Calu3 (cell line): ENCODE measurements at places on chromosomes 16 and 17.

DNA sequence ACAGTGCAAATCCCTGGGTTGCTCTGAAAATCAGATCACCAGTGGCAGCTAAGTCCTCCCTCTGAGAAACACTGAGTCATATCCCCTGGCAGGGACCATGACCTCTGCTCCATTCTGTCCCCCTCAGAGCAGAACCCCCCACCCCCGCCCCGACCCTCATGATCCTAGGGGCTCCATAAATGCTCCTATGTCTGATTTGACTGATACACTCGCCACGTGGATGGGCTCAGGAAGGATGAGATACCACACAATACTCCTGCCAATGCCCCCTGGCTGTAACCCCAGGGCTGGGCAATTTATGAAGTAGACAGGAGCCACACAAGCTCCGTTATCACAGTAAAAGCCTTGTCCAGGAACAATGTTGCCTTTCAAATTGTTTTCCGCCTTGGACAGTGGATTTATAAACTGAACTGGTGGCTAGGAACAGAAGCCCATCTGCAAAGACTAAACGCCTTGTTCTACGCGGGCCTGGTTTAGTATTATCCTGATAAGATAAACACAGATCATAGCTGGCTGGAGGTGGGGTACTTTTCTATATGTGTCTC, 394.8 kb downstream of the SLC39A11 start:
- no peak for DNase-seq

DNA sequence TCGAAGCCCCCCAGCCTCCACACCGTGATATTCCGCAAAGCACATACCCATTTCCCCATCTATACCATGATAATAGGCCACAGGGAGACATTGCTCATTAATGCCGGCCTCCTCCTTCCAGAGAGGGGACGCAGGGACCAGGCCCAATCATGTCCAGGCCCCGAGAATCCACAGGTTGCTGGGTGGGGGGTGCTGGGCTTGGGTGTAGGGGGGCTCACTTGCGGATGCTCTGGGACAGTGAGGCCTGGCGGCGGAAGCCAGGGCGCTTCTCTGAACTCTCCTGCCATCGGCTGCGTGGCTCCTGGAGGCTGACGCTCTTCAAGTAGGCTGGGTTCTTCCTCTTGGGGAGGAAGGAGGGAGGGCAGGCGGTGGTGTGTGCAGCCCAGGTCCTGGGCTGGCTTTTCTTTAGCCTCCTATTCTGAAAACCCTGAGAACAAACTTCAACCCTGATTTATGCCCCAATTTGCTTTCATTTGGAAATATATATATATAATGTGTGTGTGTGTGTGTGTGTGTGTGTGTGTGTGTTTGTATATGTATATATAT, 12.2 kb downstream of the AANAT start:
- DNase-seq = no peak

- DNase-seq = no peak
These were observed 551.1 kb upstream of the CDH11 start for GRCh38 chr16:65672960-65673359.

DNA sequence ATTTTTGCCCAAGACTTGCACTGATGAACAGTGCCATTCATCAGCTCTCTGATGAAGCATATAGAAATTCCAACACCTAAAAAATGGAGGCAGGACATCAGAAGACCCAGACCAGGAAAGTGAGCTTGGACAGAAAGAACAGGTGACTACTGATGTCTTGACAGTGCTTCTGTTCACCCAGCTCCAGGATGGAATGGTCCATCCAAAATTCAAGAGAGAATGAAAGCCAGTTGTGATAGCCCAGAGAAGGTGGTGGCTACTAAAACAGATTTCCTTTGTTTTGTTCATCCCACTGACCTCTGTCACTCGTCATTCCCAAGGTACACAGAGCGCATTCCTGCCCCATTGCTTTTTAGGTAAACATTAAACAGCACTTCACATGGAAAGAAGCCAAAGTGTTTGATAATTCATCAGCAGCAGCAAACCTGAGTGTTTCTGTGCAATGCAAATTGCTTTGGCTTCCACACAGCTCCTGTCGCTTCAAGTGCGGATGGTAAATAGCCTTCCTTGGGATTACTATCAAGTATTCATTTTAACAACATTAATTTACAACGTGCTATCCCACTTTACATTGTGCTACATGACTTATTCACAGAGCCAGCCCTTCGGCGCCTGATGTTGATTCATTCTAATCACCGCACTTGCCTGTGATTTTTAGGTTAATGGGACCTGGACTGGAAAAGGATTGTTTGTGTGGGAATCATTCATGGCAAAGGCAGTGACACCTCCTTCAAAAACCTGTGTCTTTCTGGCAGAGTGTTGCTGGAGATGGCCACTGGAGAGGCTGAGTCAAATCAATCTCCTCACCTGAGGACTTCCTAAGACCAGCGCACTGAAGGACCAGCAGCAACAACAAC, 65.1 kb upstream of the TOX3 start:
- DNase-seq = peak; percentile 71

- DNase-seq = no peak
These were observed 92.9 kb downstream of the TMEM132E start for GRCh38 chr17:34672176-34672785.

DNA sequence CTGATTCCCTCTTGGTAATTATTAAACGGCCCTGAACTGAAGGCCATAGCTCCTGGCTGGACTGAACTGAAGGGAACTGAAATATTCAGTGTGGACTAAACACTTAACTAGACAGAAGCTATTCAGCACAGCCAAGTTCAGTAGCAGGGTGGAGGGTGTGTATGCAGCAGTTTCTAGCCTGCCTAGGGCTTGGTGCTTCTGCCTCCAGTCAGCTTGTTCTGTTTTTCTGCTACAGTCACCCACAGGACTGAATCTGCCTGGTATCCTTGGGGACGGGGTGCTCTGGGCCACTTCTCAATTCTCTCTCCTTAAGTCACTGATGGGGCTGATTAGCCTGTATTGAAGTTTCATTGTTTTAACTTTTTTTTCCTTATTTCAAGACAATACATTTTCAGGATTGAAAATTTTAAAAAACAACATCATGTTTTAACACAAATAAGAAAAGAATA, 77.1 kb downstream of the WWP2 start:
- no peak for DNase-seq

GRCh38 chr16:87350681-87351319, 32.8 kb downstream of the FBXO31 start:
- no peak for DNase-seq

DNA sequence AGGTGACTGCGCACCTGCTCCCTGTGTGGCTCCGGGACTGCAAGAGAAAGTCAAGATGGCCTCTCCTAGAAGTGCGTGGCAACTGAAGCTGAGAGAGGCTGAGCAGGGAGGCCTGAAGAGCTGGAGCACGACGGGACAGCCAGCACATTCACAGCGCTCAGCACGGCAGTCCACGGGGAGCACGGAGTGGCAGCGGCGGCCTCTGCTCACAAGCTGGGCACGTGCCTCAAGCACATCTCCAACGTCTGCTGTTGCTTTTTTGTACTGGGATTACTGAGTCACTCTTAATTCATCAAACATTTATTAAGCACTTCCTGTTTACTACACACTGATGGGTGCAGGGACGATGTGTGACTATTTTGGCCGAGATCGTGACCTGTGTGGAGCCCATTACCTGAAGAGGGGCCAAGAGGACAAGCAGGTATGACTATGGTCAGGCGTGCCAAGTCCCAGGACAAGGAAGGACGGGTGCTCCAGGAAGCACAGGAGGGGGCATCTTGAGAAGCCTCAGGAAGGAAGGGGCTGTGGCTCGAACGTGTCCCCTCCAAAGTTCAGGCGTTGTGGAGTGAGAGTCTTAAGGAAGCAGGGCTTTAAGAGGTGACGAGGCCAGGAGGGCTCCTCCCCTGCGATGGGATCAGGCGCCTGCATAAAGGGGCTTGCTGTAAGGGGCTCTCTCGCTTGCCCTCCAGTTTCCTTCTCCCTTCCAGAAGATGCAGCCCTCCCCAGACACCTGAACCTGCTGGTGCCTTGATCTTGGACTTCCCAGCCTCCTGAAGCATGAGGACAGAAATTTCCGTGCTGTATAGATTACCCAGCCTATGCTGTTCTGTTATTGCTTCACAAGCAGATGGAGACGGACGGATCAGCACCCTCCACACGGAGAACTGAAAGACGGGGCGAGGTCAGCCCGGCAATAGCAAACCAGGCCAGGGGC, 105.8 kb downstream of the ADCY9 start:
- no peak for DNase-seq

GRCh38 chr17:39487946-39488345, 26.7 kb downstream of the CDK12 start:
- no peak for DNase-seq

DNA sequence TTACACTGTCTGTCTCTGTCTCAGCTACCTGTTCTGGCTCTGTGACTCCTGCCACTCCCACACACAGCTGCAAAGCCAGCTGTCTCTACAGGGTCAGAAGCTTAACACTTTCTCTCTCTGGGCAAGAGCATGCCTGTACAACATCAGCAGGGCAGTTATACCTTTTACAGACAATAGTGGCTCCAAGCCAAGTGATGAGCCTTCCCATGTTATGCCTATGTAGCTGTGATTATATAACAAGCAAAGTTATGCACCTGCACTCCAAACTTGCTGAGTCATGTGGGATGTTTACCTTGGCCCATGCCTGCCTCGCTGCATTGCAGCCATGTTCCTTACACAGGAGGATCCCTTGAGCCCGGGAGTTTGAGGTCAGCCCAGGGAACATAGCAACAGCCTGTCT, 31.8 kb upstream of the APPBP2 start:
- DNase-seq = no peak

- no peak for DNase-seq
These were observed 64.8 kb downstream of the CACNG1 start for GRCh38 chr17:67109111-67109510.

DNA sequence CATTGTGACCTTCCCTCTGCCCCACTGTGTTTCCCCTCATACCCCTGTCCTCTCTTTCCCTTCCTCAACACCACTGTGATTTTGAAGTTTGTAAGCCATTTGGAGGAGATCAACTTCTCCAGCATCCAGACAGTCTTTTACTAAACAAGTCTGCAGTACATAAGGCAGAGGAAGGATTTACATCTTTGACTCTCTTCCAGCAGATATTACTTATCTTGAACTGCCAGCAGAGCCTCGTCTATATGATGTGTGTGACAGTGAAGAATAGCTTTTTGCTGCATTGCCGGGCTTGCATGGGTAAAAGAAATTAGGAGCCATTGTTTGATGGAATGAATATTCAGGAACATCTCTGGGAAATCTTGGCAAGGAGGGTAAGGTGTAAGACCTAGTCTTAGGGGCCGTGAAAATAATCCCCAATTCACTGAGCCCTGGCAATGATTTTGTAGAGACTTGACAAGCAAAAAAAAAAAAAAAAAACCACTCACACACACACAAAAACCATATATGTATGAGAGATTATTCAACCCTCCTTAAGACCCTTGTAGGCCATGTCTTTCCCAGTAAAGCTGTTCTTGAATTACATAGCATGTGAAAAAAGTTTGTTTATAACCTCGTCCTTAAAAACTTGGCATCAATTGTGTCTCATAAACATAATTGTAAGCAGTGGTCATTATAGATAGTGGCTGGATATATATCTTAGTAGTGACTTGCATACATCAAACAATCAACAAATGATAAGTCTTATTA, 903.9 kb downstream of the CDH11 start:
- no peak for DNase-seq

DNA sequence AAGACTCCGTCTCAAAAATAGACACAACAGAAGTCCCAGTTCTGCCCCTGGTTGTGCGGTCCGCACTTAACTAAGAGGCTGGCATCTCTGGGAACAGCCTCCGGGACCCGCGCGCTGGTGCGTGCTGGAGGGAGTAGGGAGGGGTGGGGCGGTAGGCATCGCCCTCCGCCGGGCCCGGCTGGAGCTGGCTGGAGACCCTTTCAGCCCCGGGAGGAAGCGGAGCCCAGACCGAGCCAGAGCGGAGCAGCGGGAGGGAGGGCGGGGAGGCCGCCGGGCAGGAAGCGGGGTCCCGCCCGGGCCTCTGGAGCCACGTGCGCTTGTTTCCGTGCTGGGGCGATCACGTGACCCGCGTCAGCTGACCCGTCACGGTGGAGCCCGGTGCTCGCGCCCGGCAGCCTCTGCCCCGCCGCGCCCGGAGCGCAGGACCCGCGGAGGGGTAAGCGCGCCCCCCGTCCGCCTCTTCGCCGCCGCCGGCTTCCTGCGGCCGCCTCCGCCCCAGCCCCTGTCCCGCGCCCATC, at the start of gene WDR81:
TSS of gene WDR81 (plus strand) at position 354 of the 518 bp plus-strand sequence. CDS start 256 bp downstream, outside the sequence.
- peak; percentile 83 for DNase-seq

DNA sequence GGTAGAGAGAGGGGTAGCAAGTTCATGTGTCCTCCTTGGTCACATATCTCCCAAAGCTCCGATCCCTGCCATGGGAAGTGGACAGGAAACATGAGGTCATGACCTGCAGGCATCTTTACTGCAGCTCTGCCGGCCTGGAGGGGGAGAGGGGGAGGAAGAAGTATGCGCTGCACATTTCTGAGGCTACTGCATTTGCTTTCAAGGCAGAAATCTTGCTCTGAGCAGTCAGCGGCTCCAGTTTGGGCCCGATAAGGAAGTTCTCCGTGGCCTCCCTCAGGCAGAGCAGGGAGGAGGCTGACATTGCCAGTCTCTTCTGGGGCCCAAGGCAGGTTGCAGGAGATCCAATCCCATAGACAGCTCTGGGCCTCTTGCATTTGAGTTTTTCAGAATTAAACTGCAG, 1.5 kb upstream of the NHERF1 start:
- DNase-seq = no peak

DNA sequence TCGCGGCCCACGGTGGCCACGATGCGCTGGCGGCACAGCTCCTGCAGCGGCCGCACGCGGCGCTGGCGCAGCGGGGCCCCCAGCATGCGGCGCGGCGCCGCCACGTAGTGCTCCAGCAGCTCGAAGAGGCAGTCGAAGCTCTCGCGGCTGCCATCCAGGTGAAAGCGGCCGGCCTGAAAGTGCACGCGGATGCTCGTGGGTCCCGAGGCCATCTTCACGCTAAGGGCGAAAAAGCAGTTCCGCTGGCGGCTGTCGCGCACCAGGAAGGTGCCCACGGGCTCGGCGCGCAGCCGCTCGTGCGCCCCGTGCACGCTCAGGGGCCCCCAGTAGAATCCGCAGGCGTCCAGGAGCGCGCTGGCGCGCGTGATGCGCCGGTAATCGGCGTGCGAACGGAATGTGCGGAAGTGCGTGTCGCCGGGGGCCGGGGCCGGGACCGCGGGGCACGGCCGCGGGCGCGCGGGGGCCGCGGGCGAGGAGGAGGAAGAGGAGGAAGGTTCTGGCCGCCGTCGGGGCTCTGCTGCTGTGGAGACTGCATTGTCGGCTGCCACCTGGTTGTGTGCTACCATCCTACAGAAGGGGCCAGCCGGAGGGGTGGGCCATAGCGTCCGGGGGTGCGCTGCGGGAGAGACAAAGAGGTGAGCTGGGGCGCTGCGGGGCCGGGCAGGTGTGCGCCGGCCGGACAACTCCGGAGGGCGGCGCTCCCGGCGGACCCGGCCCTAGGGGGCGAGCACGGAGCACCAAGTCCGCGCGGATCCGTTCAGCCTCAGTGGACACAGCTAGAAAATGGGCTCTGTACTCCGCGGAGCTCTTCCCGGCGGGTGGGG, 879 bp downstream of the SOCS1 start:
- peak; percentile 25 for DNase-seq

GRCh38 chr17:1714427-1714979, 4.3 kb upstream of the TLCD2 start:
- peak; percentile 96 for DNase-seq

GRCh38 chr17:43766413-43767052, 7.9 kb upstream of the SOST start:
- peak; percentile 56 for DNase-seq
